BJ (cell line): ENCODE measurements at places on chromosomes 12 and 14.

- DNase-seq = no peak
These were observed 1.2 kb downstream of the UNC119B start for GRCh38 chr12:120711411-120711810.

GRCh38 chr14:83885837-83886293 lies 1644.1 kb upstream of the FLRT2 start:
- no peak for DNase-seq

GRCh38 chr12:3173008-3173553 lies 95.9 kb downstream of the TSPAN9 start:
- DNase-seq = no peak

- no peak for DNase-seq
These were observed 421.7 kb downstream of the VRK1 start for GRCh38 chr14:97218691-97219430.

DNA sequence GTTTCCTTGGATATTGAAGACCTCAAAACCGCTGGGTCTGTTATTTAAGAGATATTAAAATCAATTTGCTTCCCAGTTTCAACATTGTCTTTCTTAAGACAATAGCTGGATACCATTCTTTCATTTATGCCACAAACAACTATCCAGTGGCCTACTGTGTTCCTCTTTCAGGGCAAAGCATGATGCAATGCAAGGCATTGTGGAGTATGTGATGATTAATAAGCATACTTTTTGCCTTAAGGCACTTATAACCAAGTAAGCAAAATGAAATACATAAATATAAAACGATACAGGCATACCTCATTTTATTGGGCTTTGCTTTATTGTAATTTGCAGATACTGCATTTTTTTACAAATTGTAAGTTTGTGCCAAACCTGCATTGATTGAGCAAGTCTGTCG lies 45.5 kb downstream of the SCN8A start:
- DNase-seq = peak; percentile 37

- no peak for DNase-seq
These were observed 7.4 kb upstream of the TESPA1 start for GRCh38 chr12:54991991-54992375.

- DNase-seq = no peak
These were observed 21.1 kb downstream of the FKBP3 start for GRCh38 chr14:45112896-45113781.

DNA sequence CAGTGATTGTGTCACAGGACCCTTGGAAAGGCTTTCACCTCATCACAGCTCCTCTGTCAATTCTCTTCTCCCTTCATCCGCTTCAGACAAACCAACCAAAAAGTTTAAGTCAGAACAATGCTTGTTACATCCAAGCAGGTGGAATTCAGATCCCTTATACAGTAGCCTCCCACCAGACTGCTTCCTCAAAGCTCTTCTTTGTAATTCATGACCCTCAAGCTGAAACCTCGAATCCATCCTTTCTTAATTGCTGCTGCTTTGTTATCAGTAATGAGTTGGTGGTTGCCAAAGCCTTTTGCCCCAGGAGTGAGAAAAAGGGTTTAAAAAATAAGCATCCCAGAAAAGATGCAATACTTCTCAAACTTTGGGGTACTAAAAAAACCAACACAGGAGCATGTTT lies 9.5 kb downstream of the BEST3 start:
- DNase-seq = no peak

GRCh38 chr14:67079846-67080245 lies 109.4 kb upstream of the GARIN2 start:
- DNase-seq = no peak

DNA sequence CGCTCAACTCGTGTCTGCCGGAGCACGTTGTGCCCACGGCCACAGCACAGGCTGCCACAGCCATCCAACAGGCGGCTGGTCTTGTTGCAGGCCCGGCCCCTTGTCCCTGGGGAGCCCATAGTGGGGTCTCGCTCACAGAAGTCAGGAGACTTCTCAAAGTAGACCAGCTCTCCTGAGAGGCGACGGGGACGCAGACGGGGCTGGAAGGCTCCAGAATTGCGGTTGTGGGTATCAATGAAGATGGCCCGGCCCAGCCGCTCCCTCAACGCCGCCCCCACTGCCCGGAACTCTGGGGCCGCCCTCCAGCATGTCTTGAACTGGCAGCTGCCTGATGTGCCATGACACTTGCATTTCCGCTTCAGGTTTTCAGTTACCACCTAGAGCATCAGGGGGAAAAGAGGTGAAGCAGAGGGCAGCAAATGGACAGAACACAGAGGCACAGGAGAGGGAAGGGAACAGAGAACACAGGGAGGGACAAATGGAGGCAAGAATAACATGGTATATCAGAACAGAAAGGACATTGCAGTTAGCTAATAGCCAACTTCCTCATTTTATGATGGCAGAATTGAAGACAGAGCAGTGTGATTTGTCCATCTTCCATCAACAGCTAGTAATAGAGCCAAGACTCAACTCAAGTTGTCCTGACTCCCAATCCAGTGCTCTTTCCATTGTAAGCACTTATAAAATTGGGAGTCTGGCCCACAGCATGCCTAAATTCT lies 5.2 kb downstream of the WNT10B start:
- DNase-seq = no peak

DNA sequence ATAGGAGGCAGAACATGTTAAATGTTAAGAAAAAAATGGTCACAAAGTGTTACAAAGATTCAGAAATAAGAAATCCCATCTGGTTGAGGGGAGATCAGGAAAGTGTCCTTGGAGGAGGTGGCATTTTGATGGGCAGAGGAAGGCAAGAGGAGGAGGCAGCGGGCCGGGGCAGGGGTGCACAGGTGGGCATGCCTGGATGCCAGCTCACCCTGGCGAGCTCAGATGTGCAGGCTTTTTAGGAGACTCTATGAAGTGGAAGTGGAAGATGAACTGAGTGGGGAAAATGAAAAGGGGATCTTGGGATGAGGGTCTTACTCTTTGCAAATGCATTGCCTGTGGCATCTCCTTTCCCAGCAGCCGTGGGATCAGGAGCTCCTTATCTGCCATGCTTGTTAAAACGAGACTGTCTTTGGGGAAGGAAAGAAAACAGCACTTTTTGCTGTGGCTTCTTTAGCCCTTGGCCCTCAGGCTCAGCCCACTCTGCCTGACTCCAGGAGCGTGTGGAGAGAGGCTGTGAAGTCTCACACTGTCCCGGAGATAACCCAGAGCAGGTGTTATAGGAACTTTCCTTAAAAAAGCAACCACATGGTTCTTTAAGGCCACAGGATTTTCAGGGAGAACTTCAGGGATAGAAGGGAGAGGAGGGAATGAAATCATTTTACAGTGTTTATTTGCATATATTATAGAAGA lies 62.6 kb downstream of the ELK3 start:
- no peak for DNase-seq

DNA sequence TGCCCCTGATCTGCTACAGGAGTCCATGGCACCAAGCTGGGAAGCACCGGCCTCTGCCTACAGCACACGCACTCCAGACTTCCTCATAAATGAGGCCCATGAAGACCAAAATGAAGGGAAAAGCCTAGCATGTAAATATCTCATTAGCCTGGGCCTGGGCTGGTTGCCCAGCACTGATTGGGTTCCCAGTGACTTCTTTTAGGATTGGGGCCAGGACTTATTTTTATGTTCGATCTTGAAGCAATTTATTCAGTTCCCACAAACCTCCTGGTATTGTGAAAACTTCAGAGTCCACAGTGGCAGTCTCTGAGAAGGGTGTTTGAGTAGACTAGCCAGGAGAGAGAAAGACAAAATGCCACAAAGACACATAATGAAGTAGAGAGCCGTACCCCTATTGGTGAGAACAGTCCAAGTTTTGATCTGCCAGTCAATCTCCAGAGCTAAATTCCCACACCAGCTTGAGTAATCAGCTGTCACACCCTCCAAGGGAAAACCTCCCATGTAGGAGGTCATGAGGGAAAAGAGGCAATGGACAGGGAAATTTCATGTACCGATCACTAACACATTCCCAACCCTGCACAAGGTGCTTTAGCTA lies 78.2 kb downstream of the PHLDA1 start:
- peak; percentile 75 for DNase-seq

DNA sequence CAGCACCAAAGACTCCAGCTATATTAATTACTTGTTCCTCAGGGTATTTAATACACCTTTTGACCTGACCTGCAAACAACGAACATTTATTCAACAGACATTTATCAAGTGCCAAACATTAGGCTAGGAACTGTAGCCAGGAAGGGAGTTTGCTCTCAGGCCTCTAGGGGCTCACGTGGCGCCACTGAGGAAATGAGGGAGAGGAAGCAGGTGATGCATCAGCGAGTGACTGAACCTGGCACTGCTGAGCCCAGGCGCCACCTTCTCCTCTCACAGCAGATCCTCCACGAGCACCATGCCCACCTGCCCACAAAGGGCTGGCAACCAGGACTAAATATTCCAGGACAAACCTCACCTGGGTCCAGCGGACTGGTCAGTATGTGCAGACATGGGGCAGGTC lies 50.2 kb downstream of the SETD3 start:
- DNase-seq = no peak

- no peak for DNase-seq
These were observed 19.9 kb downstream of the PPP2R5C start for GRCh38 chr14:101781240-101782061.

- no peak for DNase-seq
These were observed 90.7 kb downstream of the SINHCAF start for GRCh38 chr12:31234955-31235867.

GRCh38 chr12:851343-851742 lies 98.2 kb downstream of the RAD52 start:
- no peak for DNase-seq

GRCh38 chr12:29711381-29711780 lies 72.4 kb downstream of the TMTC1 start:
- no peak for DNase-seq

DNA sequence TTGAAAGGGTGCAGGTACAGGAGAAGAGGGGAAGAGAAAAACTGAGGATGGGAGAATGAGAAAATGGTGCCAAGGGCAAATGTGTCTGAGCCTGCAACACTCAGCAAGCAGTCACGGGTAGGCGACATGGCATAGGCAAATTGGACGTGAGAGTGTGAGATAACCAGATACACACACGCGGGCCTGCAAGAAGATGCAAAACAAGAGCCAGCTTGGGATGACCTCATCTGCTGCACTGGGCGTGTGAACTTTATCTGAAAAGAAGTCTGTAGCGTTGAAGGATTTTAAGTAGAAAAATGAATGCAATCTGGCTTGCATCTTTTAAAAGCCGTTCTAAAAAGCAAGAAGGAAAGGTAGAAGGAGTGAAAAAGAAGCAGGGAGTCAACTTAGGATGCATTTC lies 160.4 kb downstream of the NTF3 start:
- no peak for DNase-seq

GRCh38 chr12:110677982-110678381 lies 10.9 kb downstream of the HVCN1 start:
- no peak for DNase-seq

GRCh38 chr12:113833422-113833821 lies 132.7 kb downstream of the RBM19 start:
- no peak for DNase-seq

- no peak for DNase-seq
These were observed 615 bp upstream of the ASB8 start for GRCh38 chr12:48157889-48158370.

DNA sequence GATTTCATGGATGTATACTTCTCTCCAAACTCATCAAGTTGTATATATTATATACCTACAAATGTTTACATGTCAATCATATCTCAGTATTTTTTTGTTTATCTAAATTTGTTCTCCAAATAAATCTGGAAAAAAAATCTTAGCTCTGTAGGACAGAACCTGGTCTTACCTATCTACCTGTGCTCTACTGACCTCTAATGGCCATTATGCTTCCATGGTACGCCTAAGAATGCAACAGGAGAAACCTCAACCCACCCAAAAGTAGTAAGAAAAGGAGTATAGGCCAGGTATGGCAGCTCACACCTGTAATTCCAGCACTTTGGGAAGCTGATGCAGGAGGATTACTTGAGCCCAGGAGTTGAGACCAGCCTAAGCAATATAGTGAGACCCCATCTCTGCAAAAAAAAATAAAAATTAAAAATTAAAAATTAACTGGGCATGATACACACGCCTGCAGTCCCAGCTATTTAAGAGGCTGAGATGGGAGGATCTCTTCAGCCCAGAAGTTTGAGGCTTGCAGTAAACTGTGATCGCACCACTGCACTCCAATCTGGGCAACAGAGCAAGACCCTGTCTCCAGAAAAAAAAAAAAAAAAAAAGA lies 8.7 kb downstream of the OR11H4 start:
- DNase-seq = no peak

DNA sequence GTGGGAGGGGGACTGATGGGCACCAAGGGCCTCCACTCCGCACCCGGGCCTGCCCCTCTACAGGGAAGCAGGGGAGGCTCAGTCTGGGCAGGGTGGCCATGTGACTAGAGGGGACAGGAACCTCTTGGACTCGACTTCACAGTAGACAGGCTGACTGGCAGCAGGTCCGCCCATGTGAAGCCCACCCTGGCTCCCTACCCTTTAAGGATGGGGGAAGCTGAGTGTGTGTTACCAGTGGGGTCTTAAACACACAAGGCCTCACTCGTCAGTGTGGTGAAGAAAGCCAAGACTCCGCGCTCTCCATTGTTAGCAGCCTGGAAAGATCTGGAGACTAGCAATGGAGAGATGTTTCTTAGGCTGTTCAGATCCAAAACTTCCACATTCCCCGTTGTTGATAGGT lies 52.4 kb downstream of the ANAPC7 start:
- no peak for DNase-seq

- DNase-seq = no peak
These were observed 445.6 kb downstream of the ADAMTS20 start for GRCh38 chr12:43106355-43106754.

GRCh38 chr14:92475037-92475436 lies 38.5 kb upstream of the RIN3 start:
- no peak for DNase-seq

GRCh38 chr12:93318720-93319522 lies 58.8 kb upstream of the NUDT4 start:
- no peak for DNase-seq

DNA sequence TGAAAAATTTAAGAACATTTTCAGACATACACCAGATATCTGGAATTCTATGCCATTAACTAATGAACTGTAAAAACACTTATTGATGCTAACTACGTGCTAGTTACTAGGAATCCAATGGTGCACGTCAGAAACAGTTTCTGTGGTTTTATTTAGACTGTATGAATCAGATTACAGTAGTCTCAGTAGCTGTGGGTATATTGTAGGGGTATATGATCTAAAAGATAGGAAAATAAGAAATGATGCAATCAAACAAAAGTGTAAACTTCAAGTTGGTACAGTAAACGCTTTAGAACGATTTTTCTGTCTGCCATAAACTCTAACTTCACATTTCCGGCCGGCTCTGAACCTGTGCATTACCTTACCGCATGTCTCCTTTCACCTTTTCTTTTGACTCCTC lies 2.3 kb downstream of the ABCC9 start:
- no peak for DNase-seq

- DNase-seq = peak; percentile 55
These were observed 552.3 kb downstream of the SLC16A7 start for GRCh38 chr12:60148109-60148508.
